ENCODE measurements at places on chromosomes 7 and 10.

DNA sequence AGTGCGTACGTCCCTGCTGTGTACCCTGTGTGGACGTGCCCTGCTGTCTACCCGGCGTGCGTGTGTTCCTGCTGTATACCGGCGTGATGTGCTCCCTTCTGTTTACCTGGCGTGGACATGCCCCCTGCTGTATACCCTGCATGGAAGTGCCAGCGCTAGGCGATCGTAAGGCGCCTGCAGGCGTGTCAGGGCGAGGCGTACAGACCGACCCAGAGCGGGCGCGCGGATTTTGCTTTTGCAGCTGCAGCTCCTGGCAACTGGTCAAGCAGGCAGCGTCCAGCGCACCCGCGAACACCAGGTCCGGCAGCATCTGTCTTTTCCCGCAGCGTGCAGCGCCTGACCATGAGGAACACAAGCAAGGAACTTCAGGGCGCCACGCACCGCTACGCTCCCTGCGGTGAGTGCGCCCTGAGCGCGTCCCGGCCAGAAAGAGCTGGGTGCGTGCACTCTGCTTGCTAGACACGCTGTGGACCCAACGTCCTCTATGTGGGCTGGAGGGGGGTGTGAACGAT is 680 bp downstream of the C7orf57 start:
- DNase-seq: peak; percentile 64

- DNase-seq: no peak
Measured at GRCh38 chr7:138163800-138164199, 87.5 kb downstream of the AKR1D1 start.

GRCh38 chr10:23604613-23605012 is 165.7 kb downstream of the OTUD1 start:
- DNase-seq: no peak

DNA sequence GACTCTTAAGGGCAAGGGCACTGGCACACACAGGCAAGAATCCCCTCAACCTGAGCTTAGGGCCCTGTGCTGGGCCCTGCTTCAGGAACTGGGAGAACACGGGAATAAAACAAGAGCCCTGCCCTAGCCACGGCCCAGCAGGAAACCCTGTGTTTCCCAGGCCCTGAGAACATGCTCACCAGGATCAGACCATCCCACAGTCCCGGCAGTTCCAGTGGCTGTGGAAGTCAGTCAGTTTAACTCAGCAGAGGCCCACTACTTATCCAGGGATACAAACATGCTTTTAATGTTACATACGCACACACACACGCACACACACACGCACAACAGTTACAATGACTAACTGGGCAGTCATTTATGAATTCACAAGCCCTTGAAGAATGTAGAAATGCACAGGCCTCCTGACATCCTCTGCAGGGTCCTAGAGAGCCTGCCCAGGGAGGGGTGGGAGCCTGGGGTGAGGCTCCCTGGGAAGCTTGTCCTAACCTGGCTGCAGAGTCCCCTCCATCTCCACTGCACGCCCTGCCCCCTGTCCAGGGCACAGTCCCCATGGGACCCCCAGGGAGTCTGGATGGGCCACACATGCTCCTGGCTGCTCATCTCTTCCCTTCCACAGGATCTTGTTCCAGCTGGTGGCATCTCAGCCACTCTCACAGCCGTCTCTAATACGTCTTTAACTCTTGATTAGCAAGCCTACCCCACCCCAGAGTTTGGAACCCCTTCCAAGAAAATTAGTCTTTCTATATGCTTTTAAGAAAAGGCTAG is 97.6 kb downstream of the TCERG1L start:
- peak; percentile 28 for DNase-seq

DNA sequence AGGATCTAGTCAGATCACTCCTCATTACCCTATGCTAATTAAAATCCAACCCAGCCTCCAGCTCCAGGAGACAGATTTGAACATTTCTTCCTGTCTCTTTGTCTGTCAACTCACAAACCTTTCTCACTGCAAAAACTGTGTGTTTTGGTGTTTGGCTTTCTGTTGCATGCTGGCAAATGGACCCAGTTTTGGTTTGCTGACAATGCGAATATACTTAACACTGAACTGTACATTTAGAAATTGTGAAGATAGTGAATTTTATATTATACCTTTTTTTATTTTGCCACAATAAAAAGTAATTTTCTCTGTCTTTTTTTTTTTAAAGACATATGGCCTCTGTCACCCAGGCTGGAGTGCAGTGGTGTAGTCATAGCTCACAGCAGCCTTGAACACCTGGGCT is 18.3 kb upstream of the TNPO3 start:
- DNase-seq: no peak

DNA sequence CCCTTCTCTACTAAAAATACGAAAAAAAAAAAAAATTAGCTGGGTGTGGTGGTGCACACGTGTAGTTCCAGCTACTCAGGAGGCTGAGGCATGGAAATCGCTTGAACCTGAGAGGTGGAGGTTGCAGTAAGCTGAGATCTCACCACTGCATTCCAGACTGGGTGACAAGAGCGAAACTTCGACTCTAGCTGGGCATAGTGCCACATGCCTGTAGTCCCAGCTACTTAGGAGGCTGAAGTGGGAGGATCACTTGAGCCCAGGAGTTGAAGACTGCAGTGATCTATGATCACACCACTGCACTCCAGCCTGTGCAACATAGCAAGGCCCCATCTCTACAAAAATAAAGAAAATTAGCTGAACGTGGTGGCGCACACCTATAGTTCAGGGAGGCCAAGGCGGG is 1.2 kb upstream of the SPACDR start:
- DNase-seq: no peak

DNA sequence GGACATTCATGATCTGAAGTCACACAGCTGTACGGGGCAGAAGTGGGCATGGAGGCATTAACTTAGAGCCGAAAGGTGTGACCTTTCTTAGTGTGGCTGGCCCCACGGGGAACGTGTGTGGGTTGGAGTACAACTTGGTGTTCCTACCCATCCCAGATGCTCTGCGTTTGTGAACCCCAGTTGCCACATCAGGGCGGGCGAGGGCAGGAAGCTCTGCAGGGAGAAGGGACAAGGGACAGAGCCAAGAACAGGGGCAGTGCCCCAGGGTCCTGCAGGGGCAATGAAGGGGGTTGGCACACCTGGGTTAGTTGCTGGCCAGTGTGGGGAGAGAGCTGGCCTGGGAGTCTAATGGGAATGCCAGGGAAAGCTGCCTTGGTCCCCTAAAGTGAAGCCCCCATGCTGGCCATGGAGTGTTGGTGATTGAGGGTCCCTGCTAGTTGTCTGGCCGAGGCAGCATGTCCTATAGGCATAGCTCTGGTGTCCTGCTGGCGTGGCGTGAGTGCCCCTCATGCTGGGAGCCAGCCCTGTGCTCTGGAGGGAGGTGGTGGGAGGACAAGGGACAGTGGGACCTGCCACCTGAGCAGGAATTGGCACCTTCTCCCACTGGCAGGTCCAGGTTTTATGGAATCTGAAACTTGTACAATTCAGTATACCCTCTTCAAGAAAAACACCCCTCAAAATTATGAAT is 18.9 kb downstream of the HTRA1 start:
- no peak for DNase-seq

DNA sequence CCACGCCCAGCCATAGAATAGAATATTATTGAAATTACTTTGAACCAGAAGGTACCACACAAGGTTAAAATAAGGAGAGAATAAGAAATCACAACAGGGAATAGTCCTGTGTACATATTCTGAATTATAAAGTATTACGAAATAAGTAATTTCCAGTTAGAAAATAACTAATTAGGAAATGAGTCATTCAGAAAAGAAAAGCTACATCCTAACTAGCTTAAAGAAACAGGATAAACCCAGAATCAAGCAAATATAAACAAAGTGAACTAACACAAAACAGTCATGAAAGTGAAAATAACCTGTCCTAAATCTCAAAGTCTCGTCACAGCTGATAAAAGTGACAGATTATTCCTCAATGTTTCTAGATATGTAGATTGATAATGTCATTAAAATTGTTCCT is 74.8 kb upstream of the NEBL start:
- no peak for DNase-seq

GRCh38 chr10:10975647-10976046 is 42.0 kb upstream of the CELF2 start:
- no peak for DNase-seq

DNA sequence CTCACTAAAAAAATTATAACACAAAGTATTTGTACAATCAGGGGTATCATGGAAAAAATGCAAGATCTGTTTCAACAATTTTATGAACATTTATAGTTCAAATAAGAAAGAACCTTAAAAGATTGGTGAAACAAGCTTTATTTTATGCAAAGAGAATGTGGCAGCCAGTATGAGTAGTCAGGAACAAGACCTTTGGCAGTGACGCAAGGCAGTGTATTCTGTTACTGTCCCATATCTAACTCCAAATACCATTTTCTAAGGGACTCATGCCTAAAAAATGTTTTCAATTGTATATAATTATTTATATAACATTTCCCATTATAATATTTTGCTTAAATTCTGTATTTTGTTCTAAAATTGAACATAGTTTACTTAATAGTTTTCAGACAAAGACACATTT is 19.1 kb upstream of the FAM53B start:
- DNase-seq: no peak

GRCh38 chr10:132360766-132361447 is 28.9 kb downstream of the LRRC27 start:
- DNase-seq: no peak

DNA sequence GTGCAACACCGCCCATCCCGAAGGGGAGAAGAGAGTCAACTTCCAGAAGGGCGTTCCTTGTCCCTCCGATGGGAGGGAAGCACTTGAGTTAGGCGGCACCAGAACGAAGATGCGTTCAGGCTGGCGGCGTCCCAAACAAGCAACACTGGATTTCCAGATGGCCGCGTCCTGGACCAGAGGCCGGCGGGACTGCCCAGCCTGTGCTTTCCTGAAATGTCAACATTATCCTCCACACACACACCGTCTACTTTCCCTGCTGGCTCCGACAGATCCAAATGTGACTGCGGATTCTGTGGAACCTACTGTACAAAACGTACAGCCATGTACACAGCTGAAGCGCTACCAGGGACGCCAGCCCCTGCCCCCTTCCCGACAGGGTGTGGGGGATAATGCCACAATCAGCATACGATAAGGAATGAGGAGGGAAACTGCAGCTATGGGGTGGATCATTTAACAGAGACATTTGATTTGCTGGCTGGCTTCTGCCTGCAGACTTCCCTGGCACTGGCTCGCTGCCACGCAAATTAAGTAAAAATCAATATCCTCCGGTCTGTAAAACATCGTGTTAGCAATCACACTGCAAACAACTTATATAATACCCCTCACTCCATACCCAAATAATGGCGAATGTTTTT is 82.1 kb downstream of the ZRANB1 start:
- peak; percentile 47 for DNase-seq
